ENCODE measurements at places on chromosomes 6 and 20.

- DNase-seq, result no peak
- peaks cover 7% of the 10 kb centered on the region for H3K4me1 ChIP-seq
- H3K36me3 ChIP-seq, result no peaks in the 10 kb centered on the region
- no peak overlapping the region for H3K4me3 ChIP-seq
- H3K27me3 ChIP-seq, result no peaks in the 10 kb centered on the region
These were observed 49.7 kb upstream of the FRMD1 start for GRCh38 chr6:168128631-168129291.

GRCh38 chr6:41576667-41577066 is 30.5 kb downstream of the FOXP4 start:
- DNase-seq, result no peak
- peaks cover 14% of the 10 kb centered on the region for H3K4me1 ChIP-seq
- H3K4me3 ChIP-seq, result no peak overlapping the region
- H3K36me3 ChIP-seq, result no peaks in the 10 kb centered on the region
- H3K27ac ChIP-seq, result no peak overlapping the region
- H3K27me3 ChIP-seq, result no peaks in the 10 kb centered on the region

GRCh38 chr6:20814494-20814893 is 280.2 kb downstream of the CDKAL1 start:
- no peak overlapping the region for H3K27ac ChIP-seq
- no peak for DNase-seq
- H3K36me3 ChIP-seq, result no peaks in the 10 kb centered on the region
- peaks cover 9% of the 10 kb centered on the region for H3K4me1 ChIP-seq
- H3K27me3 ChIP-seq, result no peaks in the 10 kb centered on the region

- no peak for DNase-seq
- H3K27ac ChIP-seq, result peak overlapping the region; percentile 64
- peaks cover 5% of the 10 kb centered on the region for H3K36me3 ChIP-seq
- H3K27me3 ChIP-seq, result no peaks in the 10 kb centered on the region
- H3K4me3 ChIP-seq, result no peak overlapping the region
These were observed 7.4 kb downstream of the TMEM14C start for GRCh38 chr6:10730254-10730653.

GRCh38 chr6:44189257-44189656 is 27.5 kb upstream of the MYMX start:
- H3K4me3 ChIP-seq, result no peak overlapping the region
- no peaks in the 10 kb centered on the region for H3K36me3 ChIP-seq

DNA sequence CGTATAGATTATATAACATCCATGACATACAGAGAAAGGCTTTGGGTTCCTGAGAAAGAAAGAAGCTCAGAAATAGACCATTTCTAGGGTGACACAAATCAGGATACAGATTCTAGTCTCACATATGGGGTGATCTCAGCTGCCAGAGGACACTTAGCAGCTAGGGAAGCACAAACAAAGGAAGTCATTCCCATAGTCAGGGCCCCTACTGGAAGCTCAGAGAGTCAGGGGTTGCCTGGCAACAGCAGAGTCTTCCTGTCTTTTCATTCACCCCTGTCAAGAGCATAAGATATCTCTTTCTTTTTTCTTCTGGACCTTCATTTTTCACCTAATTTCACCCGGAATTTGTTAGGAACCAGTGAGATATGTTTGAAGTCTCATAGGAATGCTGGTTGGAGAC is 81.9 kb upstream of the IYD start:
- DNase-seq, result no peak
- no peak overlapping the region for H3K27ac ChIP-seq
- H3K4me1 ChIP-seq, result no peaks in the 10 kb centered on the region
- no peak overlapping the region for H3K4me3 ChIP-seq

DNA sequence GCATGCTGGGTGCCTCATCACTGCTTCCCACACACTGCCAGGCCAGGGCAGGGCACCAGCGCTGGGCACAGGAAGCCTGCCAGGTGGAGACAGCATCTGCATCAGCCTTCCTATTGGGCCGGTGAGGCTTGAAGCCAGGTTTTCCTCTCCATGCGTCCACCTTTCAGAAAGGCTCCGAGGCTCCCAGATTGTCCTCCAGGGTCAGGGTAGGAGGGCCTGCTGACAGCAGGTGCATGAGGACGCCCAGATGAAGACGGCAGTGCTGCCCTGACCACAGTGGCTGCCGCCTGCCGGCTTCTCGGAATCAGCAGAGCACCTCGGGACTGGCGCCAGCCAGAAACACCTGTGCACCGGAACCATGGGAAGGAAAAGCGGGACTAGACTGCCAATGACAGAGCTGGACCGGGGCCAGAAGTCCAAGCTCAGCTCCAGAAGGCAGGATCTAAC is 170.5 kb upstream of the CST7 start:
- no peak overlapping the region for H3K27ac ChIP-seq
- H3K4me3 ChIP-seq, result no peak overlapping the region
- no peaks in the 10 kb centered on the region for H3K4me1 ChIP-seq
- H3K27me3 ChIP-seq, result no peaks in the 10 kb centered on the region
- no peaks in the 10 kb centered on the region for H3K36me3 ChIP-seq

DNA sequence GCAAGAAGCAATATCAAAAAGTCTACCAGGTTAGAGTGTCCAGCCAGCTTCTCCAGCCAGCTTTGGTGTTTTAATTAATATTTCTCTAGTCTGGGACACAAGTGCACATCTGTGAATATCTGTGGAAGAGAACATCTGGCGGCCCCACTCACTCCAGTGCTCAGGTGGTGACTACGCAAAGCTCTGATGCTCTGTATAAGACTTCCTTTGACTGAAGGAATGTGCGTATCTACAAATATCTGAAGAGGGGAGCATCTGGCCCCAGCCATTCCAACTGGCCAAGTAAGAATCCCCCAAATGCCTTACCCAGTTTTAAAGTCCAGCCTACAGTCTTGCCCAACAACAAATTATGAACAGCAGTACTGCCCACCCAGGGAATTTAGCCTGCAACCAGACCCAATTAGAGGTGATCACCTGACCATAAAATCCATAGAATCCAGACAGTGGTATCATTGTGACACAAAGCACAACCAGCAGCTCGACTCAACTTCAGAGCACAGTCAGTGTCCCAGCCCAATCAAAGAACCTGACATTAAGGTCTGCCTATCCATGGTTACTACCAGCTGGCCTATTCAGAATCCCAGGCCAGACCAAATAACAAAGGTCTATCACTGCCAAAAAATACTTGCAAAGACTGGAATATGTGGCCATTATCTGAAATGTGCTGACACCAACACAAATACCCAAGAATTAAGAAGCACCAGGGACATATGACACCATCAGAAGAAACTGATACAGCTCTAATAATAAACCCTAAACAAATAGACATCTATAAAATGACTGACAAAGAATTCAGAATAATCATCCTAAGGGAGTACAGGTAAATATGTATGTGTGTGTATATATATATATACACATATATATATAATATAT is 76.1 kb upstream of the MANEA start:
- H3K27ac ChIP-seq, result no peak overlapping the region
- H3K27me3 ChIP-seq, result no peaks in the 10 kb centered on the region
- H3K4me3 ChIP-seq, result no peak overlapping the region
- no peaks in the 10 kb centered on the region for H3K4me1 ChIP-seq

All from Panc1 (cell line).